Effector memory CD8-positive, alpha-beta T cell (primary cell): ENCODE measurements at places on chromosomes 3 and 15.

- no peak for DNase-seq
Measured at GRCh38 chr15:99571299-99571698, 5.5 kb downstream of the MEF2A start.

- DNase-seq: no peak
Measured at GRCh38 chr3:154981201-154981600, 98.9 kb upstream of the MME start.

DNA sequence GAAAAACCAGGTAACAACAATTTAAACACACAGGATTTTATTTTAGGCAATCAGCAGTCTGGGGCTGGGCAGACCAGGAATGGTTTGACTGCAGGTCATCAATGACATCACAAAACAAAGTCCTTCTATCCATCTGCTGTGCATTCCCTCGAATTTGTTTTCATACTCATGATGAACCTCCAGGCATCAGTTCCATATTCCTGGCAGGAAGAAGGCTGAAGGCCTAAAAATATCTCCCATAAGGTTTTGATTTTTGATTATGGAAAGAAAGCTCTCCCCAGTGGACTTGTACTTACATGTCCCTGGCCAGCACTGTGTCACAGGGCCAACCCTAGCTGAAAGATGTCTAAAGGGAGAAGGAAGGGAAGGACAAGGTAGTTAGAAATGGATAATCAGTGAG, 107.4 kb downstream of the PEAK1 start:
- DNase-seq: no peak

DNA sequence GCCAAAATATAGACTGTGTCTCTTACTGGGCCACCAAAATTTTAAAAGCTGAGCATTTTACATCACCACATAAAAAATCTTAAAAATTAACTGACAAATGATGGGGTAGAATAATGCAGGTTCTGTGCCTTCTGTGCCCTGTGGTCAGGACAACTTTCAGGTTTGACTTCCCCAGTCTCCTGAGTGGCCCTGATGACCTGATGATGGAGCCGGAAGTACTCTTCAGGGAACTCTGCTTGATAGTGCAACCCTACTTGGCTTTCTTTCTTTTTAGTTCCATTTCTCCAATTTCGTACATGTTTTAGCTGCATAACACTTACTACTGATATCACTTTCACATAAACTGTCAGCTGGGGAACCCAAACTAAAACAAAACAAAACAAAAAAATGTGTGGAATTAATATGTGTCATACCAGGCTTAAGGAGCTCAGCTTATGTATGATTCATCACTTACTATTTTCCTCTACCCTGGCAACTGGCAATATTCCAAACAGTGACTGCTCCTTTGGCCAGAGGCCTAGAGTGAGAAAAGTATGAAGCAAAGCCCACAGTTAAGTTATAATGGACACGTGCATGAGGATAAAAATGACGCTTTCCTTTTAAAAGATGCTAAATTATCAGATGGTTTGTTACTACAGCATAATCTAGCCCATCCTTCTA, 194.3 kb downstream of the BCHE start:
- no peak for DNase-seq

GRCh38 chr15:36601952-36602351, 22.5 kb downstream of the CDIN1 start:
- DNase-seq: no peak

- DNase-seq: no peak
Measured at GRCh38 chr3:62110443-62111225, 262.7 kb downstream of the FEZF2 start.

- no peak for DNase-seq
Measured at GRCh38 chr3:159897331-159898075, 91.1 kb upstream of the IL12A start.

GRCh38 chr15:60469893-60470641, 8.9 kb downstream of the ICE2 start:
- DNase-seq: no peak

- DNase-seq: no peak
Measured at GRCh38 chr3:125098611-125099291, 43.0 kb upstream of the HEG1 start.

GRCh38 chr15:70976851-70977250, 84.2 kb downstream of the LRRC49 start:
- no peak for DNase-seq

GRCh38 chr3:39911465-39912309, 102.3 kb downstream of the MYRIP start:
- DNase-seq: no peak

GRCh38 chr3:149632225-149632624, 25.6 kb downstream of the WWTR1 start:
- DNase-seq: no peak

- DNase-seq: no peak
Measured at GRCh38 chr3:133472889-133473288, 73.0 kb downstream of the BFSP2 start.

GRCh38 chr3:127529346-127530188, 61.0 kb downstream of the TPRA1 start:
- DNase-seq: no peak

DNA sequence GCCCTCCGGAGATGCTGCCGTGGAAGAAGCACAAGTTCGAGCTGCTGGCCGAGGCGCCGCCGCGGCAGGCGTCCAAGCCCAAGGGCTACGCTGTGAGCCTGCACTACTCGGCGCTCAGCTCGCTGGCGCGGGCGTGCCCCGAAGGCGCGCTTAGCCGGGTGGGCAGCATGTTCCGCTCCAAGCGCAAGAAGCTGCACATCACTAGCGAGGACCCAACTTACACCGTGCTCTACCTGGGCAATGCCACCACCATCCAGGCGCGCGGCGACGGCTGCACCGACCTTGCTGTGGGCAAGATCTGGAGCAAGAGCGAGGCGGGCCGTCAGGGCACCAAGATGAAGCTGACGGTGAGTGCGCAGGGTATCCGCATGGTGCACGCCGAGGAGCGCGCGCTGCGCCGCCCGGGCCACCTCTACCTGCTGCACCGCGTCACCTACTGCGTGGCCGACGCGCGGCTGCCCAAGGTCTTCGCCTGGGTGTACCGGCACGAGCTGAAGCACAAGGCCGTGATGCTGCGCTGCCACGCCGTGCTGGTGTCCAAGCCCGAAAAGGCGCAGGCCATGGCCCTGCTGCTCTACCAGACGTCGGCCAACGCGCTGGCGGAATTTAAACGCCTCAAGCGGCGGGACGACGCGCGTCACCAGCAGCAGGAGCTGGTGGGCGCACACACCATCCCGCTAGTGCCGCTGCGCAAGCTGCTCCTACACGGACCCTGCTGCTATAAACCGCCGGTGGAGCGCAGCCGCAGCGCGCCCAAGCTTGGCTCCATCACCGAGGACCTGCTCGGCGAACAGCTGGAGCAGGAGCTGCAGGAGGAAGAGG, 1.3 kb downstream of the FAM43A start:
- peak; percentile 33 for DNase-seq

- no peak for DNase-seq
Measured at GRCh38 chr3:185313693-185314246, 49.2 kb upstream of the MAP3K13 start.

- DNase-seq: no peak
Measured at GRCh38 chr15:33104212-33104611, 90.3 kb downstream of the FMN1 start.

GRCh38 chr15:88066636-88067330, 189.8 kb downstream of the NTRK3 start:
- DNase-seq: no peak

DNA sequence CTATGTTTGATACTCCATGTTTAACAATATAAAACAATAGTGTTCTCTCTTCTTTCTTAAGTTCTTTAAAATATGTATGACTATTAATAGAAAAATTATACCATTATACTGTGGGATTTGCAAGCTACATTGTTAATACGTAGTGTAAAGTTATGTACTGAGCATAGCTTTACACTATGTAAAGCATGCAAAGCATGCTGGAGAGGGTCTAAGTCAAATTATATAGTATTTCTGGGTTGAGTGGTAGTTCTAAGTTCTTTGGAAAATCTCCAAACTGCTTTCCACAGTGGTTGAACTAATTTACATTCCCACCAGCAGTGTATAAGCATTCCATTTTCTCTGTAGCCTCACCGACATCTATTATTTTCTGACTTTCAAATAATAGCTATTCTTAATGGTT, 253.0 kb downstream of the RAP2B start:
- no peak for DNase-seq

DNA sequence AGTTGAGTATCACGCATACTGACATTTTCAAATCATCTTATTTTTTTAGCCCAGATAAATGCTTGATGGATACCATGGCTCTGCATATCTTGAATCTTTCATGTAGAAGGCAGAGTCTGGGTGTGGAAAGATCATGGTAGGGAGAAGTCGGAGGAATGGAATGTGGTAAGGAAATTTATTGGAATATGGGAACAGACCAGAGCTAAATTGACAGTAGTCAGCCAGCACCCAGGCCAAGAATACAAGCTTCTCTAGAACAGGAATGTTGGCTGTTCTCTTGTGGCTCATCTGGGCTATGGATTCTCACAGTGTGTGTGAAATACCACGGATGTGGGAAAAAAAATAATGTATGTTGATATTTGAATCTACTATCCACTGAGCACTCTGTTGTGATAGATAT, 305.7 kb upstream of the COL8A1 start:
- no peak for DNase-seq

DNA sequence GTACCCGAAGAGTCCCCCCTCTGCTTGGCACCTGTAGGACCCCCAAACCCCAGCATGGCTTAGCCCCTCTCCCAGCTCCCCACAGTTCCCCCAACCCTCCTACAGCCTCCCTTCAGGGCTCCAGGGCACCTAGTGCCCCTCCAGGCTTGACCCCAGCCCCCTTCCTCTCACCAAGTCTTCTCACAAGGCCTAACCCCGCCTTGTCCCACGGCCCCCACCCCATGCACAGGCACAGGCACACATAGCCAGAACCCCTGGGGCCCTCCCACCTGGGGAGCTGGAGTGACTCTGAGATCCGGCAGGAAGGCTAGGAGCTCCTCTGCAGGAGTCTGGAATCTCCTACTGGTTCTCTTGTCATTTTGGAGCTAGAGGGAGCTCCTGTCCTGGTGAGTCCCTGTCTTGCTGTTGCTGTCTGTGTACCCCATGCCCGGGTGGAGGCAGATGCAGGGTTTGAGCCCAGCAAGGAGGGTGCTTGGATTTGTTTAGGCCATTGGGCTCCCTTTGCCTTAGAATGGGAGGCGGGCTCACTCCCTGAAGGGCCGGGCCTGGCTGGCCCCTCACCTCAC, 39.6 kb downstream of the KLF13 start:
- DNase-seq: no peak

GRCh38 chr3:67620869-67621268, 33.5 kb downstream of the SUCLG2 start:
- no peak for DNase-seq

DNA sequence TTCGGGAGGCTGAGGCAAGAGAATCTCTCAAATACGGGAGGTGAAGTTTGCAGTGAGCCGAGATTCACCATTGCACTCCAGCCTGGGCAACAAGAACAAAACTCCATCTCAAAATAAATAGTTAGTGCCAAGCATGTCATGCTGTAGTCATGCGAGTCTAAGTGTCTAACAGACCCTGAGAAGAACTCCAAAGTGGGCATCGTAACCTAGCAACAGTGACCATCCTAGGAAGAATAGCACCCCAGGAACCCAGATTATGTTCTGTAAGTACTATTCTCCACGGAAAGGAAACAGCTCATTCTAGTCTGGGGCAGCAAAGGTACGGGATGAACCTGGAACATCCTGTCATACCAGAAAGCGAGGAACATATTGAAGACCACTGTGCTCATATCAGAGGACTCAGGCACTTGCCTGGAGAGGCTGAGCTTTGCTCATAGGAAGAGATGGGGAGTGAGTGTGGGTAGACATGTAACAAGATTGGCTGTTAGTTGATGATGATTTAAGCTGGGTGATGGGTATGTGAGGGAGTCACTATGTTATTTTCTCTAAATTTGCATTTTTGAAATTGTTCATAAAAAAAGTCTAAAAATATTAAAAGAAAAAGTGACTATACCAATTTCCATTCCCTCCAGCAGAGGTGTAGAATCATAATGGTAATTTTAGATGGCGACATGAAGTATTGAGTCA, 31.7 kb downstream of the BCL2L10 start:
- no peak for DNase-seq

- no peak for DNase-seq
Measured at GRCh38 chr15:77582763-77583162, 49.9 kb downstream of the LINGO1 start.

DNA sequence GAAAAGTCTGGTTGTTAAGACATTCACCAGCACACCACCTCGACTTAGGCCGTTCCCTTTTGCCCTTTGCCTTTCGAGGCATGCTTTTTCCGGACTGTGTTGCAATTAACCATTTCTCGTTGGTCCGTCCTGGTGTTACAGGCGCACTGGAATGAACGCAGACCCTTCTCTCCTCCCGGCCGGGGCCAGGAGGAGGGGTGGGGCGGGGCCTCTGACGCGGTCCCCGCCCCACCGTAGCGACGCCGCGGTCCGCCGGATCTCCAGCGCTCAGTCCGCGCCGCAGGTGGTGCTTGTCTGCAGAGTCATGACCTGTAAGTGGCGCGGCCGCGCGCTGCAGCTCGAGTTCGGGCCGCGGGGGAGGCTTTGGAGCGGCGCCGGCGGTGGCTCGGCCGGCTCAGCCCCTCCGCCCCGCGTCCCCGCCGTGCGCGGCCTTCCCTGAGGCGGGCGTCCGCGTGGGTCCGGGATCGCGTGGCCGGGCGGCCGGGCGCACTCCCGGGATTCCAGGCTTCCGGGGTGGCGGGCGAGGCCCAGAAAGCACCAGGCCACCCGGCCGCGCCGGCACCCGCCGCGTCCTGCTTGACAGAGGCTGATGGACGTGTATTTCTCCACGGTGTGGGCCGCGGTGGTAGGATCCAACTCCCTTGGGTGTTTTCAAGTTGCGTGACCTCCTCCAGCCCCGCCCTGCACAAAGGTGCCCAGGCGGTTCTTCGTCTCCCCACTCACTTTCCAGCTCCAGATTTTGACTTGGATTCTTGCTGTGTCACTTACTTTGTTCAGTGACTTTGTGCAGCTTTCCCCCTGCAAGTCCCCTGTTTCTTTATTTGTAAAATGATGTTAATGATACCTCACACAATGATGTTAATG, at the start of gene NIT2:
Gene NIT2, plus strand, starts transcription at position 270 of the 864 bp plus-strand sequence. Its CDS starts 35 bp downstream, at position 305.
- peak; percentile 59 for DNase-seq

DNA sequence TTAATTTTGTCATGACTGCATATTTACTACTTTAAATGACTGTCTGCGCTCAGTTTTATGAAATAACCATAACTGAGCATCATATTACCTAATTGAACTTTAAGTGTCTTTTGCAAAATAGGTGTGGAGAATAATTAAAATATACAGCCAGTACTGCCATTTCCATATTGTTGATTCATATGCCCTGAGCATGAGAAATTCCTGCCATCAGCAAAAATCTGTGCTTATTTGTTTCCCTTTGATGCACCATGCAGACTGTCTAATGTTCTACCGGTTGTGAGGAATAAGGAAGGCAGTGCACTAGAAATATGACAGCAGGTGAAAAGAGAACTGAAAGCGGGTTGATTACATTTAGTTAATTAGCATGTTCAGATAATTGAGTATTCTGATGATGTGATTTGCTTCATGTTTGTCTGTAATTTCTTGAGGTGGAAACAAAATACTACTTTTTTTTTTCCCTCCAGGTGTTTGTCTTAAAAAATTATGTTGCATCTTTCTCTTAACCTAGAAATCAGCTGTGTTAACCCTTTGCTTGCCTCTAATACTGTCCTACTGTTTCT, 229.4 kb upstream of the AZI2 start:
- no peak for DNase-seq

- no peak for DNase-seq
Measured at GRCh38 chr3:128282380-128283196, 129.3 kb downstream of the EEFSEC start.
